Omental fat pad (tissue), 4 donors: ENCODE measurements at places on chromosomes 3 and 15.

- no peak for DNase-seq
Measured at GRCh38 chr3:31882431-31882830, 98.6 kb downstream of the OSBPL10 start.

GRCh38 chr3:99633887-99634558 is 4.4 kb upstream of the COL8A1 start:
- no peak for DNase-seq

GRCh38 chr3:192249516-192249915 is 477.8 kb downstream of the FGF12 start:
- DNase-seq = no peak

DNA sequence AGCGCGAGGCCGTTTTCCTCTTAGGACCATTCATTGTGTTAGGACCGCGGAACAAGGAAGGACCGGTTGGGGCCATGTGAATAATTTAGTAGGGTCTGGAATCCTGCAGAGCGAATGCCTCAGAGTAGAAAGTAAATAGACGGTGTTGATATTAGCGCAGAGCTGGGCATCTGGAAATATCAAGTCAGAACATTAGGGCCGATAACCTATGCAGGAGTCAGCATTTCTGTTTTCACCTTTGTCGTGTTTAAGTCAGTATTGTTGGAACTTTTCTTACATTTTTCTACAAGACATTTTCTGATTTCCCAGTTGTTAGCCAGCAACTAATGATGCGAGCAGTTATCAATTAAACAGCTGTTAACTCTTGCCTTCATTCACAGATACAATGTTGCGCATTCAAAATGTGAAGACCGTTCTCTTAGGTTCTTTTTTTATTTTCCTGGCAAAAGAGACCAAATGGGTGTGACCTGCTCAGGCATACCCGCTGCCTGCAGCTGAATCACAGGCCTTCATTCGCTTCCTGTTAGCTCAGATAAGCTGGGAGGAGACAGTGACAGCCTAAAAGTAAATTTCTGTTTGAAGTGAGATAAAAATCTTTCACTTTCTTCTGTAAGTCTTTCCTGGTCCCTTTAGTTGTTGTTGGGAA is 966 bp upstream of the PKM start:
- DNase-seq = no peak

- no peak for DNase-seq
Measured at GRCh38 chr15:51075364-51075763, 19.3 kb downstream of the TNFAIP8L3 start.

DNA sequence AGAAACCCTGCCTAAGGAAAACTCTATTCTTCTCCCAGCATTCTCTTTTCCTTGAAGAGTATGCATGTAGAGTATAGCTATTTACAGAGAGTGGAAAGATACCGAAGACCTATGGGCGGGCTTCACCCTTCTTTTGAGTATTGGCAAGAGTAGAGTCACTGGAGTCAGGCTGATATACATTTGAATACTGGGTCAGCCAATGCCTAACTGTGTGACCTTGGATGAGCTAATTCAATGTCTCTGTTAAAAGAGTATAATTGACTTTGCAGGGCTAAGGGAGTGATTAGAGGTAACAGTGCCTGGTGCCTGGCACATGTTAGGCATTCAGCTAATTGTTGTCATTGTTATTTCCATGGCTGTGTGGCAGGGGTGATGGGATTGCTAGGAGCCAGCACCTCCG is 75.6 kb downstream of the TUSC7 start:
- no peak for DNase-seq
